ENCODE measurements at places on chromosomes 5 and 9.

- H3K27ac ChIP-seq: peak overlapping the region; percentile 100
- H3K4me3 ChIP-seq: peak overlapping the region; percentile 67
- H3K4me1 ChIP-seq: peaks cover 41% of the 10 kb centered on the region
- no peak for DNase-seq
- H3K36me3 ChIP-seq: peaks cover 7% of the 10 kb centered on the region
- no peaks in the 10 kb centered on the region for H3K27me3 ChIP-seq
Observed at GRCh38 chr5:43065387-43065947, 25.3 kb upstream of the ANXA2R start.

DNA sequence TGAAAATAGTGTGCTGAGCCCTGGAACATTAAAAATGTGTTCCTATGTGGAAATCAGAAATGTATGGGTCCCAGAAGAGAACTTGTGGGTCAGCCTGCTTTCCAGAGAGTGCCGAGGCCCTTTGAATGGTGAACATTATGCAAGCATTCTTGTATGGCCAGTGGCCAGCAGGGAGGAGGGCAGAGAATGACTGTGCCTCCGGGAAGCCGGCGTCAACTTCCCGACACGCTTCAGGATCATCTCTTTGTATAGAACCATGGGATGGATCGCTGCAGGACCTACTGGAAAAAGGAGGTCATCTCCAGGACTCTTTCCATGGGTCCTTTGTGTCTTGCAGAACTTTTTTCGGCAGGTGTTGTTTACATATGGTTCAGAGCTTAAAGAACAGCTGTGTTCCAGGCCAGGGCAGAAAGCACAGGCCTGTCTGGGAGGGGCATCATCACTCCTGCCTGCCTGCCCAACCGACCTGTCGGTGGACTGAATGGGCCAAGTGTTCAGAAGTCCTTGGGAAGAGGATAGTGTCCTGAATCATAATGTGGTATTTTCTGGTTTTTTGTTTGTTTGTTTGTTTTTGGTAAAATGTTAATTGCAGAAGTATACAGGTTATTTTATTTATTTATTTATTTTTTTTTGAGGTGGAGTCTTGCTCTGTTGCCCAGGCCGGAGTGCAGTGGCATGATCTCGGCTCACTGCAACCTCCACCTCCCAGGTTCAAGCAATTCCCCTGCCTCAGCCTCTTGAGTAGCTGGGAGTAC lies 9.0 kb downstream of the PRRC2B start:
- peak; percentile 84 for DNase-seq
- no peaks in the 10 kb centered on the region for H3K27me3 ChIP-seq
- H3K4me3 ChIP-seq: peak overlapping the region; percentile 29
- peaks cover 100% of the 10 kb centered on the region for H3K4me1 ChIP-seq
- H3K36me3 ChIP-seq: no peaks in the 10 kb centered on the region
- peak overlapping the region; percentile 74 for H3K27ac ChIP-seq

GRCh38 chr5:10875201-10875768 lies 114.3 kb upstream of the DAP start:
- no peaks in the 10 kb centered on the region for H3K27me3 ChIP-seq
- no peak overlapping the region for H3K27ac ChIP-seq
- no peaks in the 10 kb centered on the region for H3K4me1 ChIP-seq
- H3K36me3 ChIP-seq: no peaks in the 10 kb centered on the region
- H3K4me3 ChIP-seq: no peak overlapping the region

GRCh38 chr5:96579711-96580110 lies 82.5 kb upstream of the CAST start:
- DNase-seq: no peak
- no peak overlapping the region for H3K4me3 ChIP-seq
- no peaks in the 10 kb centered on the region for H3K36me3 ChIP-seq
- no peaks in the 10 kb centered on the region for H3K27me3 ChIP-seq
- H3K4me1 ChIP-seq: no peaks in the 10 kb centered on the region
- H3K27ac ChIP-seq: no peak overlapping the region

DNA sequence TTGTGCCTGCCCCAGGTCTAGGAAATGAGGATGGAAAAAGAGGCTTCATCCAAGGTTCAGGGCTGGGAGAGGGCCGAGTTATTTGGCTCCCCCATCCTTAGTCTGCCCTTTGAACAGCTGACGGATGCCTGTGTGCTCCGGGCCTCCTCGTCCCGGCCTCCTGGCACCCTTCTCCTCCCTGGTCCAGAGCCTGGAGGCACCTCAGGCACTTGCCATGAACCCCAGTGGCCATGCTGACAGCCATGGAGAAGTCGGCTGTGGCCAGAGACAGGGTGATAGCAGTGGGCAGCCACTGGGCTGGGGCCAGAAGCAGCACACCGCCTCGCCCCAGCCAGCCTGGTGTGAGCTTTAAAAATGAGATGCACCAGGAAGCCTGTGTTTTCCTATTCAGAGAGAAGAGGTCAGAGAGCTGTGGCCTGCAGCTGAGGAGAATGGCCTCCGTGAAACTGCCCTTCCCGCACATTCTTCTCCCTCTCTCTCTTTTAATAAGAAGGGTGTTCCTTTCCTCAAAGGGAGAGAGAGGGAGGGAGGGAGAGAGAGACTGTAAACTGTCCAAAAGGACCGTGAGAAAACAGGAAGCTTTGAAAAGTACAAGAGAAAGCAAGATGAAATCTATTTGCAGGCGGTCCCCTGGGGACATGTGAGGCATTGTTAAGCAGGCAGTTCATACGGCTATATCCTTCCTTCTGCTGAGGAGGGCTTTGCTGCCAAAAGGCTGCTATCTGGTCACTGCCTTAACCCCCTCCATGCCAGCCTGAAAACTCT lies 55.3 kb downstream of the ZNF366 start:
- H3K27me3 ChIP-seq: no peaks in the 10 kb centered on the region
- no peak for DNase-seq
- H3K4me3 ChIP-seq: peak overlapping the region; percentile 8

DNA sequence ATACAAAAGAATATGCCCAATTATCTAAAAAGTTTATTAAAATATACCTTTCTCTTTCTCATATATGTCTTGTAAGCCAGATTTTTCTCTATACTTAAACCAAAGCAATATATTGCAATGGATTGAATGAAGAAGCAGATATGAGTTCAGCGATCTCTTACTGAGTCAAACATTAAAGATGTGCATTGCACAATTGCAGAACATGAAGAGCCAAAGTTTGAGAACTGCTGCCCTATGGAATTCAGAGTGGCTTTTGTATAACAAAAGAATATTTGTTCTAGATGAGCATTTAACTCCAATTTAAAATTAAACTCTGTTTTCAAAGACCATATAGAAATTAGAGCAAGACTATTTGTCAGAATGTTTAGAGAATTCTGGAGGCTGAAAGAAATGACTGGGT lies 519.0 kb upstream of the DAB2 start:
- DNase-seq: no peak
- H3K27ac ChIP-seq: no peak overlapping the region
- H3K27me3 ChIP-seq: no peaks in the 10 kb centered on the region
- H3K36me3 ChIP-seq: no peaks in the 10 kb centered on the region
- peaks cover 3% of the 10 kb centered on the region for H3K4me1 ChIP-seq

- DNase-seq: no peak
- no peak overlapping the region for H3K4me3 ChIP-seq
- no peaks in the 10 kb centered on the region for H3K27me3 ChIP-seq
- no peak overlapping the region for H3K27ac ChIP-seq
- H3K4me1 ChIP-seq: no peaks in the 10 kb centered on the region
Observed at GRCh38 chr9:18359335-18359734, 114.6 kb upstream of the ADAMTSL1 start.

All from lower lobe of right lung (tissue), 2 donors.